ENCODE measurements at places on chromosomes 2 and 18.

GRCh38 chr2:166365803-166366420 lies 9.8 kb downstream of the SCN9A start:
- DNase-seq, result no peak

GRCh38 chr18:63741769-63742168 lies 33.4 kb upstream of the SERPINB7 start:
- peak; percentile 58 for DNase-seq

DNA sequence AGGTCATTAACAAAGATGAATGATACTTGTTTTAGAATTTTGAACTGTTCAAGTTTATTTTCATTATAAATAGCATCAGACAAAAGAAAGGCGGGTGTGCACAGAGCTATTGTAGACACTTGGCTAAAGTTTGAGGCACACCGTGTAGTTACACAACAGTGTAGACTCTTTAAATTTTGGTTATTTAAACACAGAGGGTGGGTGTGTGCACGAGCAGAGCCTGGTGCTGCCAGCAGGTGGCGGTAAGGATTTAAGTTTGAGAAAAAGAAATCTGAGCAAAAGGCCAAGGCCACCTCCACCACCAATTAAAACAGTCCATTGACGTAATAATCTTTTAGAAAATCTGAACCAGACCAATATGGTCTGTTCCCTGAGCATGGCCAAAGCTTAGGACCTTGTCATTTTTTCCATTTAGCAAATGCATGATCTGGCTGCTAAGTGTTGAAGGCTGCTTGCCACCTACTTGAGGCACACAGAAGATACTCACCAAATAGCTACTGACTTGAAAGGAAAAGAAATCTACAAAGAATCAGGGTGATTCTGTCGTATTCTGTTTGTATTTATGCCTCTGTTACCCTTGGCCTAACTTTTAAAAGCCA lies 14.3 kb downstream of the COPS7B start:
- DNase-seq, result peak; percentile 16

DNA sequence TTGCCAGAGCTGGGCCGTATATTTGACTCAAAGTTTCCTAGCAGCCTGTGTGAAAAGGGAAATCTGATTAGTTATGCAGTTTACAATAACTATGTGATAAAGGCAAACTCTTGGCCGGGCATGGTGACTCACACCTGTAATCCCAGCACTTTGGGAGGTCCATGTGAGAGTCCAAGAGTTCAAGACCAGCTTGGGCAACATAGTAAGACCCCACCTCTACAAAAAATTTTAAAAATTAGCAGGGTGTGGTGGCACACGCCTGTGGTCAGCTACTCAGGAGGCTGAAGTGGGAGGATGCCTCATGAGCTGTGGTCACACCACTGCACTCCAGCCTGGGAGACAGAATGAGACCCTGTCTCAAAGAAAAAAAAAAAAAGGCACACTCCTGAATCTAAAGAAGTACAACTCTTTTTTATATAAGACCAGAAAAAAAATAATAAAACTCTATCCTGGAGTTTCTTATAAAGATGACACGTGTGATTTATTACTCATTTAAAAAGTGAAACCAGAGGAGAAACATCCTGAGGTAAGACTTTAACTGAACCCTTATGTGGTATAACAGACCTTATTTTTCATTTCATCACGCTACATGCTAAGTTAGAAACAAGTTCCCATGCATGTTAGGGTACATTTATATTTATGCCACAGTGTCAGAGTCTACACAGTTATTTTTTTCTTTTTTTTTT lies 32.6 kb upstream of the KCMF1 start:
- DNase-seq, result peak; percentile 53

GRCh38 chr2:100119235-100119634 lies 23.2 kb downstream of the AFF3 start:
- no peak for DNase-seq

- no peak for DNase-seq
Observed at GRCh38 chr2:134406311-134406710, 152.4 kb downstream of the MGAT5 start.

DNA sequence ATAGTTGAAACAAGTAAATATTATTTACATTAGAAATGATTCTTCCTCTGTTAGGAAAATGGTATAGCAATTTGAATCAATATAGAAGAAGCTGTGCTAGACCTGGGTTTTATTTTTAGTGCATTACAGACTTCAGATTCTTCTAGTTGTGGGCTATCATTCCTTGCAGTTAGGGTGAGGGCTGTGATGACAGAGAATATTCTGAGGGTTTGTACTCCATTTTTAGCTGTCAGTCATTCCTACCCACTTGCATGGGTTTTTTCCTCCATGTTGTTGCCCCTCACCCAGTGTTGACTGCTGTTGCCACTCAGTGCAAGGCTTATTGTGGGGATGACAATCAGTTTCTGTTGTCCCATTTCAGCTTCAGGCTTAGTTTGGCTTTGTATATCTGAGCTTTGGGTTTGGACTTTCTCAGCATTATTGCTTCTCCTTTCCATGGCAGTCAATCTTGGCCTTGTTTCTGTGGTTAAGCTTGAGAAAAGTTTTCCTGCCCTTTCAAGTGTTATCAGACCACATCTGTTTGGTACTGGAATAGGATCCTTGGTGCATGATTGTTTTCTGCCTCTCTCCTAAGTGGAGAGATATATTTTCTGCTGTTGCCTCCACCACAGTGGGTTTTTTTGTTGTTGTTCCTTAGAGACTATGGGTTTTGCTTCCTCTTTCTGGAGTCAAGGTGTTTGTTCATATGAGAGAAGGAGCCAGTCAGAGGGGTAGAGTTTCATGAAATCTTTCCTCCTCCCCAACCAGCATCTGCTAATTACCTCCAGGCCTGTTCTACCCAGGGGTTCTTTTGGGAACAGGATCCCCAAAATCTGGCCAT lies 312.7 kb upstream of the CWC22 start:
- no peak for DNase-seq

GRCh38 chr2:158810731-158811460 lies 15.8 kb downstream of the DAPL1 start:
- no peak for DNase-seq

DNA sequence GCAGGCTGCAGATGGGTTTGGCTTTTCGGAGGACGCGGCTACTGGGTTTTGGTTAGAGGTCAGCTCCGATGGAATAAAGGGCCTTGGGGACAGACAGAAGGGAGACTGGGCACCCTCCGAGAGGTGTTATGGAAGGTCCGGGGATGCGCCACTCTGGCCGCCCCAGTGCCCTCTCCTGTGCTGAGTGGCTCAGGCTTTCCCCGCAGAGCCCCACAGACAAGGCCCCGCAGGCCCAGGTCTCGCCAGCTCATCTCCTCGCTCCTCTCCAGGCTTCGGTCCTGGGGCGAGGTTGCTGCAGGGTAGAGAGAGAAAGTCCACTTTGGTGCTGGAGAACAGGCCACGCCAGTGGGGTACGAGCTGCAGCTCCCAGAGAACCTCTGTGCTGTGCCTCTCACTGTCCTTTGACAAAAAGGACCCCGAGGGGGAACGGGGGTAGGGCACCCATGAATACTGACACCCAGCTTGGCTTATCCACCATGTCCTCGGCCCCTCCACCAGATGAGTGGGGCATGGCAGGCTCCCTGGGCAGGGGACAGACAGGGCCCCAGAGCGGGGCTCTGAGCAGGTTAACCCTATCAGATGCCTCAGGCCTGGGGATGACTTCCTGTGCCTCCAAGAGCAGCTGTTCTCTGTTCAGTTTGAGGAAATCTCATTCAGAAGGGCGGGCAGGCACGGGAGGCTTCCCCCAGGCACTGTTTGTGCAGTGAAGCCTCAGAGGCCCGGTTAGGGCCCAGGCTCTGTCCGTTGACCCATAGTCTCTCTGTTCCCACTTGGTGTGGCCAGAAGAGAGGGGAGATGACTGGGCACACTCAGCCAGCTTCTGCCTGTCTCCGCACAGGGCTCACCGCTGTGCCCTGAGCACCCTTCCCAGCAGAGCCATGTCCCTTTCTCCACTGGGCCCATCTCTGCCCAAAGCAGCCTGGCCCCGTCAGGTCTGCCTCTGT lies 15.7 kb upstream of the CNNM3 start:
- no peak for DNase-seq

DNA sequence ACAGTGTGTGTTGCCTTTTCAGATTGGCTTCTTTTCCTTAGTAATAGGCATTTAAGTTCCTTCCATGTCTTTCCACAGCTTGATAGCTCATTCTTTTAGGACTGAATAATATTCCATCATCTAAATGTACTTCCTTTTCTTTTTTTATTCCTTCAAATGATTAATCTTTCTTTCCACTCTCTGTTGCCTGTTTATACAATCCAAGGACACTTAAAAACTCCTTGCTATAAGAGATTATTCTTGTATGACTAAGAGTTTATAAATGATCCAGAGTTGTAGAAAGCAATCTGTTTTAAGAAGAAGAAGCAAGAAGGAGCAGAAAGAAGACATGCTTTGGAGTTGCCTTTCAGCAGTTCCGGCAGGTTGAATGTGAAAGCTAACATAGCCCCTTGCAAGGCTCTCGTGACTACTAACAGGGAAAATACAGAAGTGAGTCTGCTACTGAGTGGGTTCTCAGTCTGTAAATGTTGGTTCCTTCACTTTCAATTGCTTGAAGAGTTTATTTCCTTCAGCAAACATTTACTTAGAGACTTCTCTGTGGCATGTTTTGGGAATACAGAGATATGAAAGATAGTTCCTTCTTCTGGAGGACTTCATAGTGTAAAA lies 123.0 kb downstream of the PMAIP1 start:
- DNase-seq, result peak; percentile 75

DNA sequence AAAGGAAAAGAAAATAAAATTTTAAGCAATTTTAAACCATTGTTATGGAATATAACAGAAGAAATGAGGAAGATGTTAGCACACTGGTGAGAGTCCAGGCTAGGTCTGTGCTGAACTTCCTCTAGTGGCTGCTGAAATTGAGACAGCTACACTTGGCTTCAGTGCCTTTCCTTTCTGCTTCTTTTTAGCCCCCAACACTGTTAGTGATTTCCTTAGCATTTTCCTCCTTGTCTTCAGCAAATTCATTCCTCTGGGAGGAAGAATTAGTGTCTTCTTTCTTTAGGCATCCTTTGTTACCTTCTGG lies 47.6 kb downstream of the ITGAV start:
- no peak for DNase-seq

DNA sequence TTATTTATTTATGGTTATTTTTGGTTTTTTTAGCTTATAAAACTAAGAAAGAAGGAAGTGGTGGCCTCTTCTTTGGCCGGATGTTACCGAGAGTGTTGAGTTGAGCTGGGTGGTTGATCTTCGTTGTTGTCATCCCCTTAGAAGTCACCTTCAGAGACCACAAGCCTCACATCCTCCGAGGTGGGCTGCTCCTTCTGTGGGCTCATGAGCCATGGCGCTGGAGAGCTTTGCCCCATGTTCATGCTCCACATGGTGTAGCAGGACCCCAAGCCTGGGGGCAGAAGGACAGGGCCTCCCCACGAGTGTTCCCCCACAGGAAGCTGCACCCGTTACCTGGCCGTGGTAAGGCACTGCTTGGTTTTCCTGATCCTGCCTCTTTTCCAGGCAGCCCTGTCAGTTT lies 23.4 kb downstream of the SNTG2 start:
- DNase-seq, result no peak

- peak; percentile 67 for DNase-seq
Observed at GRCh38 chr18:8937160-8938094, 165.1 kb upstream of the NDUFV2 start.

DNA sequence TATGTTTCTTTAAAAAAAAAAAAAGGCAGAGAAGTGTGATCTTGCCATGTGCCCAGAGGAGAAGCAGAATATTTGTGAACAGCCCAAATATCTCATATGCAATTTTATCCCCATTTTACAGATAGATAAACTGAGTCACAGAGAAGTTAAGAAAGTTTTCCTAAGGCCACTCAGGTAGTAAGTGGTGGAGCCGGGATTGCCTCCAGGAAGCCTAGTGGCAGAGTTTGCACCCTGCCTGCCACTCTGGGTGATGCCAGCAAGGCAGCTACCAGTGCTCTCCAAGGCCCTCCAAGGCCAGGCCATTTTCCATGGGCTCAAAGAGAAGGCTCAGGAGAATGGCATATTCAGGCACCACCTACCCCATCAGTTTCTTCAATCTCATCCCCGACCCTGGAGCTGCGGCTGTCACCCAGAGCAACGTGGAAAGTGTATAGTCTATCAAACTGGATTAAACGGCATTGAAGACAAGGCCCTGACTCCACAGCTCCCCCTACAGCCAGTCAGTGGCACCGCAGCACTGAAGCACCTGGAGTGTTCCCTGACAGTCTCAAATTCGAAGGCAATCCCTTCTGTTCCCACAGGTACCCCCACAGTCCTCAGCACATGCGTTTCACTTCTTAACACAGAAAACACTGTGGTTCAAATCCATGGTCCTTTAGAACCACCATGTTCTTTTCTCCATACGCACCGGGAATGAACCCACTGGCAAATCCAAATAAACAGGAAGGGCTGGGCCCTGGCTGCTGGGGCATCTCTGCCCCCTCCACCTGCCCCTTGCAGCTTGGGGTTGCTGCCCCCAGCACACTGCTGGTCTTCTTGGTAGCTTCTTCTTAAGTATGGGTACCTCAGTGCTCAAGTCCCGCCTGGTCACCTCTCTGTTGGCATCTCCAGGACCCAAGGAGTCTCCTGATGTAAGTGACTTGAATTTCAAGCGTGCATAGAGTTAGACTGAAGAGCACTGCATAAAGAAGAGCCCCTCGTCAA lies 175.3 kb downstream of the INHBB start:
- peak; percentile 36 for DNase-seq

DNA sequence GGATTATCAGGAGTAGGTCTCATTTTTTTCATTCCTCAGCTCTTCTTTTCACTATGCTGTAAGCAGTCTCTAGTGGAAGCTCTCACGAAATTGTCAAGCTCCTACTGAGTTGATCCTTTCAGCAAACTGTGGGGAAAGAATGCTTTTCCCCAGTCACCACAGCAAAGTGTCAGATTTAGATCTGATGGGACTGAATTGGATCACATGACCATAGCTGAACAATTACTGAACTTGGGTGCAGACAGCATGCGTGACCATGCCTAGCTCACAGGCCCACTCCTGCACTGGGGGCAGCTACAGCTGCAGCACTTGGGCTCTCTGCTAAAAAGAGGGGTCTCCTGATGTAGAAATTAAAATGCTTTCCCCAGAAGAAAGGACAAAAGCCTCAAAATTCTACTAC lies 3.1 kb downstream of the ARHGAP15 start:
- no peak for DNase-seq

DNA sequence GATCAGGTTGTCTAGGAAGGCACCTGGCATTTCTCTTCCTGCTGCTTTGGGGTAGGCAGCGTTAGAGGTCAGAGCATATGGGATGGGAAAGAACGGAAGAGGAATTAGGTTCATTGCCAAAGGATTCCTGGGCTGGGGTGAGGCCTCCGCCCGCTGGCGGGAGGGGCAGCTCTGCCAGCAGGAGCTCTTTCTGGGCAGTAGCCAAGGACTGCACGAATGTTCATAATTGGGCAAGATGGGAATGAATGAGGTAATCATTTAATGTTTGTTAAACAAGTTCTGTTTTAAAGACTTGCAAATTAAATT lies 253.9 kb downstream of the AGAP1 start:
- no peak for DNase-seq

Data from fibroblast of skin of right biceps (primary cell).